ENCODE measurements at places on chromosomes 6 and 20.

DNA sequence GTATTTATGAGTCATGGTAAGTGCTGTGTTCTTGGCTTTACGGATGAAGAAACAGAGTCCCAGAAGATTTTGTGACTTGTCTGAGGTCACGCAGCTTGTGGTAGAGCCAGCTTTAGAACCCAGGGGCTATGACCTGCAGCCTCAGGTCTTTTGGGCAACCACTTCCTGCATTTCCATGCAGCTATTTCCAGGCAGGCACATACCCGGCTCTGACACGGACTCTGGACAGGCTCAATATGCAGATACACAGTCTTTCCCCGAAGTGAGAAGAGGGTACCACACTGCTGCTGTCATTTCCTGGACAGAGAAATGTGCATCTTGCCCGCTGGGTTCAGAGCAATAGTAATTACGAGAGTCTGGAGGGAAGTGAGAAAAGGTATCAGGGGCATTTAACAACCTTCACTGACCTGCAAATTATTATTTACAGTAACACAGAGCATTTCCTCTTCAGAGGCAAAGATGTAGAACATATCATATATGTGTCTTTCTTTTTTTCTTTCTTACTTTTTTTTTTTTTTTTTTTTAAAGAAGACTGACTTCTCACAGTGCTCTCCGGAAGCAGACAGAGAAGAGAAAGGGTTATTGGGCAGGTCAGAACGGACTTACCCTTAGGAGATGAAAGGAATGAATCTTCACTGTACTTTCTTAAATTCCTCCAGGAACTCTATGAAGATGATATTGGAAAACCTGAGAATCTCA, 185.1 kb downstream of the CLIC5 start:
- no peak for DNase-seq

- DNase-seq: no peak
Observed at GRCh38 chr20:35267092-35267491, 10.8 kb downstream of the MMP24OS start.

- DNase-seq: no peak
Observed at GRCh38 chr20:24598346-24598745, 128.9 kb downstream of the SYNDIG1 start.

DNA sequence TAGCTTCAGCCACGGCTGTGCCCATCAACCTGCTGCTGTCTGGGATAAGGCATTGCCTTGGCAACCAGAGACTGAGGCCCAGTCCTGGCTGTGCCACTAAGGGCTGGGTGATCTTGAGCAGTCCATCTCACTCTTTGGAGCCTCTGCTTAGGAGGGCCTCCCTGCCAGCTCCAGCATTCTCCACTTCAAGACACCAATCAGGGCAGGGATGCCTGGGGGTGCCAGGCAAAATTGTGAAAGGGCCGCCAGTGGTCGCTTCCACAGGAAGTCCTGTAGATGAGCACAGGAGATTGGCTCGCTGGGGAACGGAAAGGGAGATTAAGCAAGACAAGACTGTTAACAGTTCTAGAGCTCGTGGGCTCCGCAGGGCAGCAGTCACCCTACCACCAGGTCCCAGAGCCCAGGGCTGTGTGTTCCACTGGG, at the start of gene RAB44:
Gene RAB44 (plus strand): TSS at position 346 of the 423 bp plus-strand sequence. CDS start 6,410 bp downstream, outside the sequence.
- no peak for DNase-seq

GRCh38 chr6:14401246-14401645, 283.7 kb downstream of the CD83 start:
- DNase-seq: no peak

DNA sequence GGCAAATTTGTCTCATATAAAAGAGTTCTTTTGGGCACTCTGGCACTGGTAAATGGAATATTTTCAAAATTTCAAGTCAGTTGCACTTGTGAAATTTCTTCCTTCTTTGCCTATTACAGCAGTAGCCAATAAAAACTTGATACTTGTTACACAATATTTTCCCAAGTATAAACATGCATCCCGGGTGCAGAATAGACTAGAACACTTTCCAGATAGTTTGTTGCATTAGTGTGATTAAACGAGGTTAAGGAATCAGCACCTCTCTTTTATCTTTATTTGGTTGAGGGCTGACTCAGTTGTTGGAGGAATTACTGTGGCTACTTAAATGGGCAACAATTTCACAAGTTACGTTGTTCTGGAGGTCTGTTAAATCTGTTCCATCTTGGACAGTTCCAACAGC, 467.5 kb downstream of the CDKAL1 start:
- no peak for DNase-seq

DNA sequence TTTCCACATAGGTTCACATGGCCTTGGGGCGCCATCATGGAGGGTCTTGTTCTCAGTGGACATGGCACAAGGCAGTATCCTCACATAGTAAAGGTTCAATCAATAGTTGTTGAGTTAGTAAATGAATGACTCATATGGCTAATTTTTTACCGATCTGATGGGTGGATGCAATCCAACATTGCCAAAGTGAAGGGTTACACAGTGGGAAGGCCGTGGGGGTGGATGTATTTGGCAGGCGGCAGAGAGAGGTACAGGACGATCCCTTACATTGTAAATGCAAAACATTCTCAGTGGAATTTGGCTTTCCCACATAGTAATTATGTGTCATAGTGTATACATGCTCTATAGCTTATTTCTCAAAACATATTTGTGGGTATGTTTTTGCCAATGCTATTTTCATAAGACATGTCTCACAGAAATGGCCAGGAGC, 21.0 kb upstream of the PDE7B start:
- DNase-seq: no peak

DNA sequence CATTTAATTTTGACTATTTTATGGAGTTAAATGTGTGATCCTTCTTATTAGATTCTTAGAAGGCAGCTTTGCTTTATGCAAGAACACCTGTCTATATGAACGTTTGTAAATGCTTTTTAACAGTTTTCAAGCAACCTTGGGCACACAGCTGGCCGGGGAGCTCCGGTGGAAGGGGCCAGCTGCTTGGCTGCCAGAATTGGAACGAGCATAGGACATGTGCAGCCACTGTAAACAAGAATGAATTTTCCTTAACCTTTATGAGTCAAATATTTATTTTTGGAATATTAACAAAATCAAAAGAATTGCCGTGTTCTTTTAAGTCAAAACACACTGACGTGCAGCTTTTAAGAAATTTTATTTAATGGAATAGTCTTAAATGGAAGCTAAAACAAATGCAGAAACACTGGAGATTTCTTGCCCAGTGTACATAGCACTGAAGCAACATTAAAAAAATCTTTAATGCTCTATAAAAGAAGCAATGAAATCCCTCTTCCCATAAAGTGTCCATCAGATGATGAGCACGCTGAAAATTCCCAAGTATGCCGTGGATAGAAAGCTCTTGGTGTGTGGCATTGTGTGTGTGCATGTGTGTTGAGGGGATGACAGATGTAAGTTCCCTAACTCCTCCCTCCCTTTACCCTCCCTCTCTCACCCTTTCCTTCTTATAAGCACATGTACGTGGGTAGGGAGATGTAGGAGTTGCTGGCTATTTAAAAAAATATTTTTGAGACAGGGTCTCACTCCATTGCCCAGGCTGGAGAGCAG, 208.9 kb upstream of the EXOC2 start:
- DNase-seq: no peak

- no peak for DNase-seq
Observed at GRCh38 chr6:128024046-128024445, 123.2 kb upstream of the THEMIS start.

DNA sequence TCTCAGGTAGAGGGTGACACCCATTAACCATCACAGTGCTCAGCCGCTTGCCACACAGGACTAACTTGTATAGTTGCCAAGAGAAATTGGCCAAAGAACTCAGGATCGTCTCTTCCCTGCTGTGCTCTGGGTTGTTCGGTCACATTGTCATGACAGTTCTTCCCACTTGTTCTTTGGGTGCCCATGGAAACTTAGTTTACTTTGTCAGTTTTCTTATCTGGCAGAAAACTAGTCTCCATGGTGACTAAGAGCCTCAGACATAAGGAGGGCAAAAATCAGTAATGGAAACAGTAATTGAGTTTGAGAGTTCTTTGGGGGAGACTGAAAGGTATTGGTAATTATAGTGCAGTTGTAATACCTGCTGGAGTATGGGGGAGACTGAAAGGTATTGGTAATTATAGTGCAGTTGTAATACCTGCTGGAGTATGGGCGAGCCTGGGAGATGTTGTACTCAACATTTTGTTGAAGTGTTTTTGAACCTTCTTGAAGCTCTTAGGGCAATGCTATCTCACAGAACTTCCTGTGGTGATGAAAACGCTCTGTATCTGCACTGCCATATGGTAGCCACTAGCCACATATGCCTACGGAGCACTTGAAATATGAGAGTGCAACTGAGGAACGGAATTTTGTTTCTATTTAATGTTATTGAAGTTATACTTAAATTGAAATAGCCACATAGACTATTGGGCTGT, 95.2 kb upstream of the HDGFL1 start:
- DNase-seq: no peak

DNA sequence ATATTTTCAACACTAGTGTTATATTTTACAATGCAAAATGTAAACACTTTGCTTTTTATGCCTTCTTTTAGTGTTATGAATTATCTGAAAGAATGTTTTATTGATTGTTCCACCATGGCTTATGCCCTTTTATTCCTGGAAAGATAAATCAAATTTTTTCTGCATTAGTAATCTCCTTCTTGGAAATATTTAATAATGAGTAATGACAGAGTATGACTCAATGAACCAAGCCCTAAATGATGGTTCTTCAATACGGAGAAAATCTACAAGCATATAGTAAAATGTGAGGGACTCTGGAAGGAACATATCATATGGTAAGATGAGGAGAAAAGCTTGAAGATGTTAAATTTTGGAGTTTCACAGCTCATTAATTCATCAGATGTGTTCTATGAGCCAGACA, 929.6 kb downstream of the C6orf118 start:
- DNase-seq: no peak

- DNase-seq: no peak
Observed at GRCh38 chr6:87755708-87756671, 54.0 kb upstream of the AKIRIN2 start.

- DNase-seq: no peak
Observed at GRCh38 chr20:36435124-36435523, 106.2 kb upstream of the MYL9 start.

GRCh38 chr6:169962604-169963469, 211.4 kb downstream of the ERMARD start:
- no peak for DNase-seq

- no peak for DNase-seq
Observed at GRCh38 chr6:50851049-50851845, 32.6 kb downstream of the TFAP2B start.
